ENCODE measurements at places on chromosomes 3 and 15.

DNA sequence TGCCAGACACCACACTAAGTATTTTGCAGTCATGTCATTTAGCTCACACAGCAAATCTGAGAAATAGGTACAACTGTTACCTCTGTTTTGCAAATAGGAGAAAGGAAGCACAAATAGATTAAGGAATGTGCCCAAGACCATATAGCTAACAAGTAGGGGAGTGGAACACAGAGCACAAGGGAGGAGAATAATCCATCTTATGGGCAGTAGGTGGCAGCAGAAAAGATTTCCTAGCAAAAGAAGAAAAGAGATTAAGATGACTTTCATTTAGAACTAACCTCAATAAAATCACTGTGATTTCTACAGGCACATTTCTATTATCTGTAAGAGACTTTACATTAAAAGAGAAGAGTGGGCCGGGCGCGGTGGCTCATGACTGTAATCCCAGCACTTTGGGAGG, 49.1 kb downstream of the NR1I2 start:
- peak; percentile 25 for DNase-seq

DNA sequence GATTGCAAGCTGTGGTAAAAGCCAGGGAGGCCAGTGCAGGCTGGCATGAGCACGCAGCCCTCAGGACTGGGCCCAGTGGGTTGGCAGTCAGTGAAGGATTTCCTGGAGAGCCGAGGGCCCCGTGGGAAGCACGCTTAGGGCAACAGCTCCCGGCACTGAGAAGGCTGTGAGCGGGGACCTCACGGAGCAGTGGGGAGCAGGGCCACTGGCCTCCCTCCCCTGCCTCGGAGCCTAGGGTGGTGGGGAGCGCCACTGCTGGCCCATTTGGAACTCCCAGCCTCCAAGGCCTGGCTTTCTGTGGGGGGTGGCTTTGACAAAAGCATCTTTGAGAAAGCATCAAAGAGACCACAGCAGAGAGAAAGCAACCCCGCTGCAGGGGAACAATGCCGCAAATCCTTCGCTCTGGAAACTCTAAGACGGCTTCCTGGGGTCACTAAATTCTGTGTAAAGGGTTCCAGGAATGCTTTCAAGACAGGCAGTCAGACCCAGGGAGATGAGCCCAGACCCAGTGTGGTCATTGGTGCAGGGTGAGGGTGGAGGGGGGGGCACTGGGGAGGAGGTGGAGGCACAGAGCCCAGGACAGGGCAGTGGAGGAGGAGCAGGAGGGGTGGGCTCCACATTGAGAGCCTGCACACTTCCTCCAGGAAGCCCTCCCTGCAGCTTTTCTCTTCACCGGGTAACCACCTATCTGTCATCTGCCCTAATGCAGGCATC, 9.5 kb upstream of the APBA2 start:
- no peak for DNase-seq

DNA sequence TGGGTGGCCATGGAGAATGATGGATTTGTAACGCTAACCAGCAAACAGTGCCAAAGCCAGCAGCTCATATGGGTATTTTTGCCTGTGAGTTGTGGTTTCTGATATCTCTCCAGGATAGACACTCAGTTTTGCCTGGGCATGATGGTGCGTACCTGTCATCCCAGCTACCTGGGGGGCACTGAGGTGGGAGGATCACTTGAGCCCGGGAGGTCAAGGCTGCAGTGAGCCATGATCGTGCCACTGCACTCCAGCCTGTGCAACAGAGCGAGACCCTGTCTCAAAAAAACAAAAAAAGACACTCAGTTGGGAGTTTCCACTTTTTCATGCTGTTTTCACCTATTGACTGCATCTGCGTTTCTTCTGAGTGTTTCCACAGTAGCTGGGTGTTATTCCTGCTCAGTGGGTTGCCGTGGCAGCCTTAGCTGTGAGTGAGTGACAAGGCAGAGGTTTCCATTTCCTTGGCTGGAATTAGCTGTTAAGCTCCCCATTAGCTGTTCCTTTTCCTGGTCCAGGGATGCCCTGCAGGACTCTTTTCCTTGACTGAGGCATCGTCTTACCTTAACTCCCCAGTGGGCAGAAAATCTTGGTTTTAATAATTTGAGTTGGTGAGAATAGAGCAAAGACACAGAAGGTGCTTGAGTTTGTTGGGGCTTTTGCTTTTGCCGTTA, 14.2 kb upstream of the RPP14 start:
- DNase-seq, result no peak

GRCh38 chr3:169790687-169791429, 17.7 kb downstream of the MYNN start:
- peak; percentile 6 for DNase-seq

DNA sequence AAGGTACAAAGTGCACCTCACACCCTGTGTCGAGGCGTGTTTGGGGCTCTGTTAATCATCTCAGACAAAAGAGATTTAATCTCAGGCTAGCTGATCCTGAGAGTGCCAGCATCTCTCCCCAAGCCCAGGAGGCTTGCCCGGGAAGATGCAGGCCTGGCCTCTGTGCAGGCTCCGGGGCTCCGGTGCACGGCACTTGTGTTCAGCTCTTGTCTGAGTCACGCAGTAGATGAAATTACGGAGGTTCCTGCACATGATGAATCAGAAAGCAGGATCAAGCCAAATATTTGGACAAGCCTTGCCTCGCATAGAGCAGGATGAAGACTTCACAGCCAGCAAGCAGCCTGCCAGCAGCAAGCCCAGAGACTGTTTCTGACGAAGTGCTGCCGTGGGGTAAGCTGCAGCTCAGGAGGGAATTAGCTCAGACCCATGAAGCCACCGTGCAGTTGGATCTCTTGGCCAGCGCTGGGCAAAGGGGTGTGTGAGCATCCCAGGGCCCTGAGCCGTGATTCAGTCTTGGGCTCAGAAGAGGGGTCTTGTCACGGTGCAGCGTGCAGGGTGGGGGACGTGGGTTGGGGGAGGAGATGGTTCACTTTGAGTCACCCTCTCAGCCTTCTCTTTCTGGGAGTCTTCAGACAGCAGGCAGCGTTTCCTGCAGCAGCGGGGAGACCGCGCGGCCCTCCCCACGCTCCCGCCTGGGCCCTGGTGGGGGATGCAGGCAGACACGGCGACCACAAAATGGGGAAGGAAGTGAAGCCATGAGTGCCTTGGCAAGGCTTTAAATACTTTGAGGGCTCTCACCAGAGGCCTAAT, 89.2 kb upstream of the MEF2A start:
- peak; percentile 98 for DNase-seq

GRCh38 chr15:82945326-82945725, 7.2 kb downstream of the HOMER2 start:
- DNase-seq, result no peak

DNA sequence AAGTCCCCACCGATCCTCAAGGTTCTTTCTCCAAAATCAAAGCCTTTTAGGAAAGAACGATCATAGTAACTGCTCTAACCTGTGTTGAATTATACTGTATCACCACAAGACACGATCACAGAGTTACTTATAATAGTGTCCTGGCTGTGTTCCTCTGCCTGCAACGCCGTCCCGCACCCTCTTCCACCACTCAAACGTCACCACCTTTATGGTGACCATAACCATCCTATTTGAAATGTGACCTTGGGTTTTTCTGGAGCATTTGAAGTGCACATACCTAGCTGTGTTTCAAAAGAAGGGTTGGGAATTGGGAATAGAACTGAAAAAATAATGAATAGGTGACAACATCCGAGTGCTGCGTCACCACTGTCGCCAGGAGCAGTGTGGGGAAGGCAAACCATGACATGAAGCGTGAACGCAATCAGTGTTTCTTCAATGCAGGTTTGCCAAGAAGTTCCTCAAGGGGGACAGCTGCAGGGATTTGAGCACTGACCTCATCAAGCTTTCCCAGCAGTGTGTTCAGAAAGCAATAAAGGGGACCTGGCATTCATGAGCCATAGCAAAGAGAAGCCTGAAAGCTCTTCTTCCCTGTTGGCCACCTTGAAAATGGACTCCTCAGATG, 769 bp upstream of the SELENOS start:
- DNase-seq, result no peak

- no peak for DNase-seq
Measured at GRCh38 chr15:43330780-43331087, 361 bp upstream of the LCMT2 start.

GRCh38 chr3:72574144-72574543, 274.1 kb downstream of the SHQ1 start:
- DNase-seq, result no peak

DNA sequence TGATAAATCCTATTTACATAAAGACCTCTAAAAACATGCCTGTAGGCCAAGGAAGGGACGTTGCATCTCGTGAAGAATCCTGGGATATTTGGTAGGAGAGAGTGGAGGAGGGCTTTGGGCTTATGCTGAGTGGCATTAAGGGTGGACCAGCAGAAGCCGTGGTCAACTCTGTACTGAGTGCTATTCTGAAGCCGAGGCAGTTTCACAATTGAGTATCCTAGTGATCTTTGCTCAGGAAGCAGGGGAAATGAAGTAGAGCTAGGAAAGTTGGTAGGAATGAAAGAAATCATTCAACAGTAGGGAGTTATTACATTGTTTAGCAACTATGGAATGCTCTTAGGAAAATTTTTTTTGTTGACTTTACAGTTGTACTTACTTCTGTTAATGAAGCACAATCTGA, 24.2 kb downstream of the MCTP2 start:
- DNase-seq, result no peak

DNA sequence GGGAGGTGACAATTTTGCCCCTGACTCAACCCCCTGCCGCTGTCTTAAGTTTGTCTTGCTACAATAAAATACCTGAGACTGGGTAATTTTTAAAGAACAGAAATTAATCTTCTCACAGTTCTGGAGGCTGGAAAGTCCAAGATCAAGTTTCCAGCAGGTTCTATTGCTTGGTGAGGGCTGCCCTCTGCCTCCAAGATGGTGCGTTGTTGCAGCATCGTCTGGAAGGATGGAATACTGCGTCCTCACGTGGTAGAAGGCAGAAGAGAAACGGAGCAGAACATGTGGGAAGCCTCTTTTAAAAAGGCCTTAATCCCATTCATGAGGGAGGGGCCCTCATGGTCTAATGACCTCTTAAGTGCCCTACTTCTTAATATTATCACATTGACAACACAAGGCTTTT, 87.3 kb upstream of the SNTN start:
- no peak for DNase-seq

DNA sequence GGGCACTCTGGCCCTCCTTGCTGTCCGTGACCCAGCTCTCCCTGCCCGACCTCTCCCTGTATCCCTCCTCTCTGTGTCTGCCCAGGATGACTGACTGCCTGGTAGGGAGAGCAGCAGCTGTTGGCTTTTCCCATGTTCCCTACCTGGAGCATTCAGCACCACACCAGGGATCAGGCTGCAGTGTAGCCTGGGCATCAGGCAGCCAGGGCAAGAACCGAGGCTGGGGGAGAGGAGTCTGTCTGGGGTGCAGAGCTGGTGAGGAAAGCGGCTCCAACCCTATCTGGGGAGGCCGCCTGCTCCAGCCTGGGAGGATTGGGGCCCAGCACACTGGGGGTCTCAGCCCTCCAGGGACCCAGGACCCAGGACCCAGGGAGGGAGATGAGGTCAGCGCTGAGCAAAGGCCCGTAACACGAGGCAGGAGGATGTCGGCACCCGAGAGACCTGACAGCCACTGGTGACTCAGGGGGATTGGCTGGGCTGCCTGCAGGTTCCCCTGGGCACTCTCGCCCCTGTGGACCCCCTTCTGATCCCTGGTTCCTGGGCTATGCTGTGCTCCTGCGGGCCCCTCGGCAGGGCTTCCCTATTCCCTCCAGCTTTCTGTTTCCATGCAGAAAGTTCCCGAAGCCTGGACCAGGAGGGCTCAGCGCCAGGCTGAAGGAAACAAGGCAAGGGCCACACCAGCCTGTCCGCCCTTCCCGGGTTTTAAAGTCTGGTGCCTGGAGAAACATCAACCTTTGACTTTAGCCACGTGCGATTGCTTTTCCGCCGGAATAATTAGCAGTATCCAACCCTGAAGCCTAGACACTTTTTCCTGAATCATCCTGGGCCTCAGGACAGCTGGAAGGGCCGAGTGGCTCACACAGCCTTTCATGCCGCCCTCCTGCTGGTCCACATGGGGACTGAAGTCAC, 128.2 kb upstream of the MEF2A start:
- DNase-seq, result no peak

DNA sequence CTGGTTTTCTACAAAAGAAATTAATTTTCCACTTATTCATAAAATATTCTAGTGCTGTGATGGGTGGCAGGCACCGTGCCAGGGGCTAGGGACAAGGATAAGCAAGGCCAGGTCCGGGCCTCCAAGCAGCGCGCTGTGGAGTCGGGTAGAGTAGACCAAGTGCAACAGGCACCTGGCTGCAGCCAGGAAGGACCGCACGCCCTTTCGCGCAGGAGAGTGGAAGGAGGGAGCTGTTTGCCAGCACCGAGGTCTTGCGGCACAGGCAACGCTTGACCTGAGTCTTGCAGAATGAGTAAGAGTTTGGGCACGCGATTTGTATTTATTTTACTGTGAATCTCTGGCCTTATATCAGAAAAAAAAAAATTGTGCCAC, at the start of gene CASR:
Gene CASR, plus strand, starts transcription at position 148 of the 372 bp plus-strand sequence. CDS start 70,522 bp downstream, outside the sequence.
- no peak for DNase-seq

GRCh38 chr3:110744723-110745122, 326.9 kb upstream of the NECTIN3 start:
- no peak for DNase-seq

GRCh38 chr3:25911525-25912295, 121.8 kb downstream of the OXSM start:
- DNase-seq, result no peak

GRCh38 chr3:9068051-9068450, 104.8 kb upstream of the RAD18 start:
- DNase-seq, result no peak

DNA sequence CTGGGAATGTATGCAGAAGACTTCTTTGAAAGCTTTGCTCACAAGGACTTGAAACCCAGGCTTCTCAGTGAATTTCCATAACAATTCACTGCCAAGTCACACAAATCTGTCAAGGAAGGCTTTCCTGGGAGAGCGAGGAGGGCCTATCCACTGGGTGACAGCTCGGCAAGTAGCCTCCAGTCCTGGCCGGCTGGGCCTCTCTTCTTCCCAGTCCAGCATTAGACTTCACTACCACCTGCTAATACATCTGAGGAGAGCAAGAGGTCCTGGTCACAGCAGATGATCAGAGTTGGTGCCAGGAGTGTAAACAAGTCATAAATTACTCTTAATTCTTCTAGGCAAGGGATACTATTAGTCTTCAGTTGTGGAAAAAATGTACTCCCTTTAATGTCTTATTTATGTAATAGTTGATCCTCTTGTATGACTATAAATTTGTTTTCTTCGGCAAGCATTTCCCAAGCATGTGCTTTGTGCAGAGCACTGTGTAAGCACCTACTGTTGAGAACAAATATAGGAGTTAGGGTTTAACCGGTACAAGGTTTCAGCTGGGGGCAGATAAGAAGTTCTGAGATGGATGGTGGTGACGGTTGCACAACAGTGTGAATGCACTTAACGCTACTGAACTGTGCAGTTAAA, 162.9 kb downstream of the VGLL4 start:
- no peak for DNase-seq

GRCh38 chr3:150345021-150345538, 63.0 kb upstream of the TSC22D2 start:
- no peak for DNase-seq

- DNase-seq, result no peak
Measured at GRCh38 chr3:60263191-60263590, 988.1 kb downstream of the FHIT start.

DNA sequence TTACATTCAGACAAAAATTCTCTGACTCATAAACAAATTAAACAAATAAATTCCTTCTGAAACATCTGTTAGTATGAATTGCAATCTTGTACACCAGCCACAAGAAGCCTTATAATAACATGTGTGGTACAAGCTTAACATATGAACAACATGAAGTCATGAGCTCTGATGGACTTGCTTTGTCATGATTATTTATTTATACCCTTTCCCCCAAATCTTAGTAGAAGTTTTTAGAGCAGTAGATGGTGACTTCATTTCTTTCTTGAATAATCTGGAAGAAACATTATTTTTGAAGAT, 633.4 kb downstream of the EPHA3 start:
- no peak for DNase-seq

GRCh38 chr15:68367226-68367625, 64.7 kb downstream of the ITGA11 start:
- DNase-seq, result no peak

Measured in cardiac fibroblast (primary cell).